ENCODE measurements at places on chromosomes 2 and 18. TPM values are rescaled to one million over a fixed set of nuclear protein-coding genes. Genes with fewer than 3 reads are reported as not detected.

The SP140L gene
- 55.3 TPM for total RNA-seq

DNA sequence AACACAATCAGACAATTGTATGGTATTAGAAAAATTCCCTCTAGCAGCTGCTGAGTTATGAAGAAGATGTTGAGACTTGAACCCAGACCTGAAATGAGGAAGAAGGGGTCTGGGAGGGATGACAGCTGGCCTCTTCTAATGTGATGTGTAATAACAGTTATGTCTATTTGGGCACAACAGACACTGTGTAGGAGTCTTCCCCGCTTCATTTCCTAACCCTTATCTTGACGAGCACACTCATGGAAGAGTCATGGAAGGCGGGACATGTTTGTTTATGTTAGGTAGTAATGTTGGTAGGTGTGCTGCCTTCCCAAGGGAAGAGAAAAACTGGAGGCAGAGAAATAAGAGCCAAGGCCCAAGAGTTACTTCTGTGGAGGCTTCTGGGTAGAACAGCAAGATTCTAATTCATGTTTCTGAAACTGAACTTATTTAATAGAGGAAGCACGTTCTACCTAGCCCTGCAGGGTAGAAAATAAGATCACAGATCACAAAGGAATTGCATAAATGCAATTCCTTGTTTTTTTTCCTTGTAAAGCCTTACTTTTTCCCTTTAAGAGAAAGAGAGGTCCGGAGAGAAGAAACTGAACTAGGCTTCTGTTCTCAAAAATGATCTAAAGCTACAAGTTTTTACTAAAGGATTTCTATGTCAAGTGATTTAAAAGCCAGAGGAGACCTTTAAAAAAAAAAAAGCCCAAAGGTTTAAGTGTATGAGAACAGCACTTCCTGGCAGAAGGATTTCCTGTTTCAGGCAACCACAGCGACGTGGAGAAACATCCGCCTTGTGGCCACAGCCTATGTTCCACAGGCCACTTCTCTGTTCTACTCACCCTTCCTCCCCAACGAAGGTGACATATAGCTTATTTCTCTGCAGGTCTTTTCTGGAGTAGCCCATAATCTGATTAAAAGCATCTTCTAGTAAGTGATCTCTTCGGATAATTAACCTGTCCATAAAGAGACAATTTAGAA is 68.5 kb upstream of the STK17B start:
- H3K4me1 ChIP-seq = peaks cover 57% of the 10 kb centered on the region
- no peaks in the 10 kb centered on the region for H3K27me3 ChIP-seq
- no peaks in the 10 kb centered on the region for H3K36me3 ChIP-seq
- peak overlapping the region; percentile 13 for H3K4me3 ChIP-seq
- peak overlapping the region; percentile 76 for H3K27ac ChIP-seq

The CPO gene
- not detected for total RNA-seq

- no peaks in the 10 kb centered on the region for H3K4me1 ChIP-seq
- no peaks in the 10 kb centered on the region for H3K27me3 ChIP-seq
- no peak overlapping the region for H3K4me3 ChIP-seq
- no peaks in the 10 kb centered on the region for H3K36me3 ChIP-seq
- H3K27ac ChIP-seq = no peak overlapping the region
- DNase-seq = no peak
These were observed 509.7 kb upstream of the MYT1L start for GRCh38 chr2:2840681-2841300.

GRCh38 chr2:2698182-2699120 is 367.4 kb upstream of the MYT1L start:
- H3K27ac ChIP-seq = no peak overlapping the region
- H3K4me1 ChIP-seq = no peaks in the 10 kb centered on the region
- no peak for DNase-seq
- H3K36me3 ChIP-seq = no peaks in the 10 kb centered on the region

DNA sequence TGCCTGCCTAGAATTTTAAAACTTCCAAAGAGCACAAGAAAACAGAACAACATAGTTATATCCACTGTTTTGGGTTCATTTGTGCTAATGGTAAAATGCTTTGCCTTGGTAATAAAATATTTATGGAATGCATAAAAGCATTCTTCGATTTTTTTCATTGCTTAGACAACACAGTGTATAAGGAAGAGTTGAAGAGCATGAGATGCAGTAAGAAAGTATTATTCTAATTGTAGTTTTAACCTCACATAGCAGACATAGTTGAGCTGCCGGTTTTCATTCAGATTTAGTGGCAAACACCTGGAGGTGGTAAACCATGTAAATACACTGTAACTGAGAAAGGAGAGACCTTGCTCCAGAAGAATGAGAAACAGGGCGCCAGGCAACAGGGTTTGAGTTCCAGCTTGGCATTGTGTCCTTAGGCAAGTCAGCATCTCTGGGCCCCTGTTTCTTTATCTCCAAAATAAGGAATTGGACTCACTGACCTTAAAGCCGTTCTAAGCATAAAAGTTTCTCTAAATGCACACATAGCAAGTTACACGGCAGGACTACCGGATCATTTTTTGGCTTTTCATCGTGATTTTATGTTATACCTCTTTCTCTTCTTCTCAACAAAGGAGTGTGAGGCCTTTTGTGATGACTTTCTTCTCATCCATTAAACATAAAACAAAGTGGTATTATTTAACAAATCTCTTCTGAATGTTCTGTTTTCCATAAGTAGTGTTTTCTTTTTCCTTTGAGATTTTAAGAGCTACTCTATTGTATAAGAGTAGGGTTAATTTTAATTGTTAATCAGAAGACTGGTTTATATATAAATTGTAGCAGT is 7.9 kb downstream of the UGP2 start:
- H3K36me3 ChIP-seq = peaks cover 3% of the 10 kb centered on the region
- no peak overlapping the region for H3K4me3 ChIP-seq
- no peak overlapping the region for H3K27ac ChIP-seq
- DNase-seq = no peak

- no peak overlapping the region for H3K4me3 ChIP-seq
- peaks cover 43% of the 10 kb centered on the region for H3K4me1 ChIP-seq
- no peaks in the 10 kb centered on the region for H3K27me3 ChIP-seq
- no peaks in the 10 kb centered on the region for H3K36me3 ChIP-seq
- no peak for DNase-seq
- no peak overlapping the region for H3K27ac ChIP-seq
These were observed 20.6 kb downstream of the KCMF1 start for GRCh38 chr2:84991404-84992160.

All from CD4-positive, alpha-beta T cell (primary cell).